ENCODE measurements at places on chromosomes 11 and 22.

DNA sequence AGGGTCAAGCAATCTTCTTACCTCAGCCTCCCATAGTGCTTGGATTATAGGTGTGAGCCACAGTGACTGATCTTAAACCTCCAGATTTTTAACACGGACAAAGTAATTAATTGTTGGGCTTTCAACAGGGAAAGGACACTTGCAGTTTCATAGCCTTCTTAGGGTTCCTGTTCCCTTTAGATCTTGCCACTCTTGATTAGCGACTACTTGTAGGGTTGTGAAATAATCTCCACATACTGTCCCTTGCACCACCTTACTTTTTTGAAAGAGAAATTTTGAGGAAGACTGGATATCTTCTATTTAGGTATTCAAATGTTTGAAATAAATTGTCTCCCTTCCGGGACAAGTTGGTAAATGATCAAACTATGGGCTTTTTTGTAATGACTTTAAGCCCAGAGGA, 7.6 kb downstream of the MS4A4E start:
- no peak for DNase-seq

- DNase-seq, result no peak
Measured at GRCh38 chr11:2644844-2645778, 54.7 kb downstream of the KCNQ1OT1 start.

DNA sequence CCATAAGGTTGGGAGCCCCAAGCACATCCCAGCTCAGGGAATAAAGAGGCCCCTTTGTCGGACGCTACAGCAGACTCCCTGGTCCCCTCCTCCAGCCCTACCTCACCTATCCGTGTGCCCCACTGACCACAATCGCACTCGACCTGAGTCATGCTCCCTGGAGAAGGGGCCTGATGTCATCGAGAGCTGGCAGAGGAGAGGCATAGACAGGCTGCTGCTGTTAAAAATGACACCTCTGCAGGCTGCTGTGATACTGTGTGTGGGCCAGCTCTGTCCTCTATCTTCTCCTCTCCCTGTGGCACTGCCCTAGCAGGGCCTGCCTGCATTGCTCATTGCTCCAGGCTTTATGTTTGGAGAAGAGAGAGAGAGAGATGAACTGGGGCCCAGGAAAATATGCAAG, 123.4 kb upstream of the SYT13 start:
- DNase-seq, result no peak

GRCh38 chr11:85431319-85431718, 195.8 kb downstream of the DLG2 start:
- DNase-seq, result no peak

DNA sequence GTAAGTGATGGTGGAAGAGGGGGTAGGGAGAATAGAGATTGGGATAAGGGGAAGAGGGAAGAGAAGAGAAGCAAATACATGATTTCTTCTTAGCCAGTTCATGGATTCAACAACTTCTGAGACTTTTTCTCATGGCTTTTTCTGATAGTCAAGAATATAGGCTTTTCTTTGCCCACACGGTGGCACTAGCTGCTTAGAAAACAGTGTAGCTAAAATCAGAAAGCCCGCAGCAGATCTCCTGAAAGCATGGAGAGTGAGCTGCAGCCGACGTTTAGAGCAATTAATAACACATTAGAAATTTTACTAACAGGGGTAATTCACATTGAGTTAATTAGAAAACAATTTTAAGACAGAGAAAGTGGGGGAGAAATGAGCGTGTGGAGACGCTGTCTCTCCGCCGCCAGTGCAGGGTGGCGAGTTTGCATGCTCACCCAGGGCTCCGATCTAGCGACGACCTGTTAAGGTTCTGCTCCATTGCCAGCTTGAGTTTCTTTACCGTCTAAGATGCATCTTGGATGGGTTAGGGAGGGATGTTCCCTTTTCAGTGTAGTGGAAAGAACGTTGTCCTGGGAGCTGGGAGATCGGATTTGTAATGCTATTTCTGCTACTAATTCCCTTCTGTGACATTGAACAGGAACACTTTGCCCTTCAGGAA, 3.3 kb upstream of the RAG1 start:
- DNase-seq, result peak; percentile 34

DNA sequence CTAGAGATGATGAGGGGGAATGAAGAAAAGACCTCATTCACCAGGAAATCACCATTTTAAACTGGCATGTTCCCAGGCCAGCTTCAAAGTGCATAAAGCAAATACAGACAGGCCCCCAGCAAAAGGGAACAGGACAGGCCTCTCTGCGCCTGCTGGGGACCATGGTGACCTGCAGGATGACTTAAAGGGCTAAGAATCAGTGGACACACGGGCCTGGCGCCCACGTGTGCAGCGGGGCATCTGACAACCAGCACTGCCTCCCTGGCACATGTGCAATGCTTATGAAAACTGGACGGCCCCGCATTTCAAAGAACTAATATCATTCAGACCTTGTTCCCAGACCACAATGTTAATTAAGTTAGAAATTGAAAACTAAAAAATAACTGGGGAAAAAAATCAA, 35.6 kb downstream of the TBX1 start:
- DNase-seq, result no peak

DNA sequence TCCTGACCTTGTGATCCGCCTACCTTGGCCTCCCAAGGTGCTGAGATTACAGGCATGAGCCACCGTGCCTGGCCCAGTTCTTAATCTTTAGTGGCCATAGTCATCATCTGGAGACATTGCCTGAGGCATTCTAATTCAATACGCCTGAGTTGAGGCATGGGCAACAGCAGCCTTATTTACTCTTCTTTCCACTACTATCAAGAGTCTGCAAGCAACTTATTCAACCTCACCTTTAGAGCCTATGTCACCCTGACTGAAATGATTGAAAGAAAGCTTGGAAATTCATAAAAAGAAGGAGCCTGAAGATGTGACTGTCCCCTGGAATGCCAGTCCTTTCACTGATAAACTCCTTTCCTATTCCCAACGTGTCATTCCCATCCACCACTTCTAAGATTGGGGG, 15.8 kb upstream of the PAFAH1B2 start:
- no peak for DNase-seq

- no peak for DNase-seq
Measured at GRCh38 chr22:45893516-45893915, 83.4 kb downstream of the WNT7B start.

GRCh38 chr11:9615031-9615451, 41.6 kb downstream of the WEE1 start:
- no peak for DNase-seq

- no peak for DNase-seq
Measured at GRCh38 chr22:37128555-37129281, 19.2 kb upstream of the TMPRSS6 start.

GRCh38 chr11:61075891-61076290, 26.4 kb upstream of the CD5 start:
- no peak for DNase-seq
